Activated CD8-positive, alpha-beta memory T cell treated with anti-CD3 and anti-CD28 coated beads, Interleukin-2, amount 50 U/mL, for 4 hours (primary cell): ENCODE measurements at places on chromosomes 12 and 14.
A peak's percentile ranks its signal among the peaks of the same experiment; 100 is the strongest.

- DNase-seq = no peak
Observed at GRCh38 chr12:100651694-100652093, 78.2 kb downstream of the GAS2L3 start.

DNA sequence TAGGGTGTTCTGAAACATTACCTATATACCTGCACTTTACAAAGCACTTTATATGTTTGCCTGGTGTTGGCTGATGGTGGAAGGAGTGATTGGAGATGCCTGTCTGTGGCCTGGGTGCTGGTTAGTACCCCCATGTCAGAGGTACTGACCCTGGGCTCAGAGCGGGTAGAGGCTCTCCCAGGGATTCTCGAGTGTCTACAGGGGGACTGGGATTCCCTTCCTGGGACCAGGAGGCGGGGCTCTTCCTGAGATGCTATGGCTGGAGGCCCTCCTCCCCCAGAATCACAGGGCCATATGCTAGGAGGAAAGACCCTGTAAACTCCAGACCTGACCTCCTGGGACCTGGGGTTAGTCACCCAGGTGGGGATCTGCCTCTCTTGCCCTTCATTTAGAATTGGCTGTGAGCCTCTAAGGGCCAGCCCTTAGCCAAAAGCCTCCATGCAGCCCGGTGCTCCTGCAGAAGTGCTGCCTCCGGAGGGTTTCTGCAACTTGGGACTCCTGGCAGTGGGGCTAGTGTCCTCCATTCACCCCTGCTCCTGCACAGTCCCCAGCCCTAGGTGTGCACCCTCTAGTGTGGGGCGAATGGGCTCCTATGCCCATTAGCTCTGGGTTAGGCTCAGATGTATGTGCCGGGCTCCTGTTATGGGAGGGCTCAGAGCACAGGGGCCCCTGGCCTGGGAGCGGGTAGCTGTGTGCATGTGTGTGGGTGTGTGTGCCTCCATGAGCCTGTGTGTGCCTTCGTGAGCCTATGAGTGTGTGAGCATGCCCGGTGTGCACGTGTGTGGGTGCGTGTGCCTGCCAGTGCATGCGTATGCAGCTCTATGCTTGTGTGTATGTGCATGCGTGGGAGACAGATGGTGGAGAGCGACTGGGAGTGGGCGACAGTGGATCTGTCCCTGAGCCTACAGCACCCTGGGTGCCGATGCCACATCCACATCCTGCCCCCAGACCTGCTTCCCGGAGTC lies 36.6 kb downstream of the RTL1 start:
- peak; percentile 9 for DNase-seq

GRCh38 chr14:104094709-104095425 lies 9.4 kb downstream of the ASPG start:
- peak; percentile 71 for DNase-seq

DNA sequence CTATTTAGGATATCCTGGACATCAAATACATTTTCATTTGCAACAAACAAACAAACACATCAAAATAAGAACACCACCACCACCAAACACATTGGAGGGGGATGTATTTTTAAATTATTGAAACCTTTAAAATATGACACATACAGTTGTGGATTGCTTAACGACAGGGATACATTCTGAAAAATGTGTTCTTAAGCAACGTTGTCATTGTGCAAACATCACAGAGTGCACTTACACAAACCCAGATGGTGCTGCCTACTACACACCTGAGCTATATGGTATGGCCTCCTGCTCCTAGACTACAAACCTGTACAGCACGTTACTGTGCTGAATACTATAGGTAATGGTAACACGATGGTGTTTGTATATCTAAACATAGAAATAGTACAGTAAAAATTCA lies 19.4 kb downstream of the PYGL start:
- no peak for DNase-seq

- DNase-seq = no peak
Observed at GRCh38 chr12:16297521-16297920, 20.0 kb upstream of the SLC15A5 start.

- DNase-seq = no peak
Observed at GRCh38 chr12:105948331-105948730, 190.4 kb downstream of the NUAK1 start.

GRCh38 chr12:127810041-127810440 lies 456.9 kb upstream of the TMEM132C start:
- no peak for DNase-seq

- DNase-seq = no peak
Observed at GRCh38 chr12:125069616-125070015, 4.4 kb downstream of the AACS start.

GRCh38 chr14:104333646-104334423 lies 195.4 kb downstream of the KIF26A start:
- DNase-seq = no peak

- no peak for DNase-seq
Observed at GRCh38 chr14:93012506-93012905, 89.6 kb downstream of the CHGA start.

- peak; percentile 3 for DNase-seq
Observed at GRCh38 chr14:100594625-100594951, 7.4 kb upstream of the BEGAIN start.

DNA sequence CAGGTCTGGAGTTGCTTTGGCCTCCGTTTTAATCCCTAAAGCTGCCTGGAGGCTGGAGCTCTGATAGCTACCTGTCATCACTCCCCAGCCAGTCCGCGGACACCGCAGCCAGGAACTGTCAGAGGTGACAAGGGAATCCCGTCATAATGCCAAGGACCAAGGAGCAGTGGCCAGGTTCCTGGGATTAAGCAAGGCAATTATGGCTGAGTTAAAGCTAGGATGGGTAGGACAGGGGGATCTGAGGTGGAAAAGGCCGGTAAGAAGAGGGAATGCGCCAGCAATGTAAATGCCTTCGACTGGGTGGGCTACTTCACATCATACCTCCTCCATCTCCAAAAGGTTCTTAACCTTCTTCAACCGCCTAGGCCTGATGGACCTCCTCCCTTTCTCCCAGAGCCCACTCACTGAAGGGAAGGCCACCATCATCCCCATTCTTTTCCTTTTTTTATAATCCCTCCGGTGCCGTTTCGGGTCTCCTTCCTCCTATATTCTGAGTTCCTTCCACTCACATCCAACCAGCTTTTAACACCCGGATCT lies 1.9 kb downstream of the PPP1R3E start:
- DNase-seq = no peak

GRCh38 chr12:131196220-131196619 lies 242.5 kb downstream of the ADGRD1 start:
- no peak for DNase-seq

DNA sequence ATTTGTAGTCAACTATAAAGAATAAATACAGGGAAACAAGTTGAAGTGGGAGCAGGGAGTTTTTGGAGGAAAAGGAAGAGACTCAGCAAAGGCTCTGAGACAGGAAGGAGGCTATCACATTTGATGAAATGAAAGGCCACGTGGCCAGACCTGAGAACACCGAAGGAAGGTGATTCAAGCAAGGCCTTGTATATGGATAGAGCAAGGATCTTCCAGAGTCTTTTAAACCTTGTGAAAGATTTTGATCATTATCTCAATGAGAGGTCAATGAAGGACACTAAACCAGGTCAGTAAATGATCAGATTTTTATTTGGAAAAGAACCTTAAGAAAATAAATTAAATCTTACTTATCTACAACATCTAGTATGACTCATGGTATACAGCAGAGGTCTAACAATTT lies 523.5 kb downstream of the SLC16A7 start:
- DNase-seq = no peak

DNA sequence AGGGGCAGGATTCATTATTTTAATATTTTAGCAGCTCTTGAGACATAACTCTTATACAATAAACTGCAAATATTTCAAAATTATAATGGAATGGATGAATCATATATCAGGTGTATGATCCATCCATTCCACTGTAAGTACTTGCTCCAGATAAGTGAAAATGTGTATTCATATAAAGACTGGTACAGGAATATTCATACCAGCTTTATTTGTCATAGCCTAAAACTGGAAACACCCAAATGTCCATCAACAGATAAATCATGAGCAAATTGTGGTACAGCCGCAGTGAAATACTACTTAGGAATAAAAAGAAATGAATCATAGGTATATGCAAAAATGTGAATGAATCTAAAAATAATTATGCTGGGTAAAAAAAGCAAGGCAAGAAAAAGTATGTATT lies 263.6 kb upstream of the SYT10 start:
- DNase-seq = no peak

DNA sequence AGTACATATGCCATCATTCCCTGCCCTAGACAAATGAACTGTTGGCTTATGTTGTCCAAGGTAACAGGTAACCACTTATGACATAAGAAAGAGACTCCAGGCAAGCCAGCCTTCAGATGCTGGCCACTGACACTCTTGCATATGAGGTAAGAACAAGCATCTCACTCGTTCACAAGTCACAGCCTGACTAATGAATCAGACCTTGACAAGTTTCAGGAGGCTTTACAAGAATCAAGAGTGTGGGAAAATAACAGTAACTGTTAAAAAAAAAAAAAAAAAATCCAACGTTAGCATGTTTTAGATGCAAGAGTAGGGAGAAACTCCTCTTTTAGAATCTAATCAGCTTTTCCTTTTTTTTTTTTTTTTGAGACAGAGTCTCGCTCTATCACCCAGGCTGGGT lies 40.7 kb downstream of the ZFYVE1 start:
- no peak for DNase-seq

DNA sequence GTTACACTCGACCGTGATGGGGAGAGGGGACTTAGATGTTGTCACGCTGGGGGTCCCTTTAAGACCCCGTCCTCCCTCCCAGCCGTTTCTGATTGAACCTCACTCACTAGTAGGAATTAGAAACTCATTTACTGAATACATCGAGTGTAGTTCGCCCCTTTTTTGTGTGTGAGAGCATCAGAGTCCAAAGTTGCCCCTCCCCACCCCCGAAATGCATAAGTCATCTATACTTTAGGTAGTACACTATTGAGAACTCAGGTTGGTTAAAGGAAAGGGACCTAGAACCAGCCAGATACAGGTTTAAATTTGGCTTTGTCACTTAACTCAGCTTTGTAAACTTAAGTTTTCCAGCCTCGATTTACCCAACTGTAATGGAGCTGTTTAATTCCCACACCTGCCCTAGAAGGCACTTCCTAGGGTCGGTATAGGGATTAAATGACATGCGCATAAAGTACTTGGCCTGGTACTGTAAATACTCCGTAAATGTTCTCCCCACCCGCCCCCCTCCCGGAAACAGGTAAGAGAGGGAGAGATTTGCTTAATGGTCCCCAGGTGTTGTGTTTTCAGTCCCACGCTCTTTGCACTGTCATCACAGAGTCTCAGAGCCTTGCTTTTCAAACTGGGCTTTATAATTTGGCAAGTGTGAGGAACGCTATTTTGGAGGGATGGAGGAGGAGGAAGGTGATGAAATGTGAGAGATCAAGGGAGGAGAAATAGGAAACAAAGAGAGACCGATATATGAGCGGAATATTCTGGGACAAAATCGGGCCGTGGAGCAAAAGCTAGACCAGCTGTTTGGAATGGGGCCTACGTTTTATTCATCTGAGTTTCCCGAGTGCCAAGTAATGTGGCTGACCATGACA lies 897 bp downstream of the SUDS3 start:
- DNase-seq = no peak

- DNase-seq = no peak
Observed at GRCh38 chr14:85695300-85695699, 165.4 kb downstream of the FLRT2 start.

GRCh38 chr12:99722690-99723486 lies 75.3 kb downstream of the GARIN6 start:
- no peak for DNase-seq

- DNase-seq = no peak
Observed at GRCh38 chr12:111448266-111448830, 42.6 kb downstream of the SH2B3 start.

- DNase-seq = no peak
Observed at GRCh38 chr14:32934073-32934880, 4.4 kb upstream of the NPAS3 start.

- no peak for DNase-seq
Observed at GRCh38 chr14:73272393-73272792, 35.1 kb downstream of the PAPLN start.
